ENCODE measurements at places on chromosomes 7 and 10.
A peak's percentile ranks its signal among the peaks of the same experiment; 100 is the strongest.

DNA sequence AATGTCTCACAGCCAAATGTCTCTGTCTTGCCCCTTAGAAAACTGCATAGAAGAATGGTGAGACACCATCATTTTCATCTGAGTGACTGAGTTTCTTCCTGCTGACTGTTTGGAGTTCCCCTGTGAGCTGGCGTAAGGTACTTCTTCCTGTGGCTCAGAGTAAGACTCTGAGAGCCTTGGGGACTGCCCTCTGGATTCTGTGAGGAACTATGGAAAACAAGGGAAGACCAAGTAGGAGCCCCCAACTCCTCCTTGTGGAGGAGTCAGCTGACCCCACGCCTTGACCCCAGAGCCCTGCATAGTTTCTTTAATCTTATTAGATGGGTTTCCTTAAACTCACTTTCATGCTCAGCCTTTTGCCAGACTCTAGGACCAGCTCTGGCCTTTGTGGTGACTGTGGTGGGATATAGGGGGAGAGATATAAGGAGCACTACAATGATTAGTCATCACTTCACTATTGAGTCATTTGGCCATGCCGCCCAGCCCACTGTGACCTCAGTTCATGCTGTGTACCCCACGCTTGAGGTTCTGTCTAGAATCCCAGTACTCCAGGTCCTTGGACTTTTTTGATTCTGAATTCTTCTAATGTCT lies 51.8 kb upstream of the FAM133B start:
- DNase-seq = no peak

DNA sequence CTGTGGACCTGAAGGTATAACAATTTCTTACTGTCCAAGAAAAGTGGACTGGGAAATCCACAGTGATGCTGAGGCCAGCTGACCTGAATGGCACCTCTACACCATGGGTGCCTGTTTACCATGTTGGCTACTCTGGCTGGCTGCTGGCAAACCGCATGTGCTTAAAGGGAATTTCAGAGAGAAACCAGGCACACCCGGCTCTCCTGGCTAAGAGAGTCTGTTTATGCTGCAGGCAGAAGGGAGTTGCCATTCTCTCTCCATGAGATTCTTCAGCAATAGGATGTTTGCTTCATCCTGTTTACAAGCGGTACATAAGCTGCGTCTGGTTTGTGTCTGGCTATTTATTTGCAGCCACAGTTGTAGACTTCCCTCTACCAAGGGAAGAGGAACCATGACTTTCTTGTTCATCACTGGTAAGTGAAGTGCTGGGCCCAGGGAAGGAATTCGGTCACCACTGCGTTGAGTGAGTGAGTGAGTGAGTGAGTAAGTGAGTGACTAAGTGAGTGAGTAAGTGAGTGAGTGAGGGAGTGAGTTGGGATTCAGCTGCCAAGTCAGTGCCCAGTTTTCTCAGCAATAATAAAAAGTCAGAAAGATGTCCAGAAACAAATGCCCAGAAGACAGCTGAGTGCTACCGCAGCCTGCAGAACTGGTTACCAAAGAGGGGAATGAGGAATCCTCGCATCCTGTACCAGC lies 90.4 kb downstream of the COBL start:
- no peak for DNase-seq

DNA sequence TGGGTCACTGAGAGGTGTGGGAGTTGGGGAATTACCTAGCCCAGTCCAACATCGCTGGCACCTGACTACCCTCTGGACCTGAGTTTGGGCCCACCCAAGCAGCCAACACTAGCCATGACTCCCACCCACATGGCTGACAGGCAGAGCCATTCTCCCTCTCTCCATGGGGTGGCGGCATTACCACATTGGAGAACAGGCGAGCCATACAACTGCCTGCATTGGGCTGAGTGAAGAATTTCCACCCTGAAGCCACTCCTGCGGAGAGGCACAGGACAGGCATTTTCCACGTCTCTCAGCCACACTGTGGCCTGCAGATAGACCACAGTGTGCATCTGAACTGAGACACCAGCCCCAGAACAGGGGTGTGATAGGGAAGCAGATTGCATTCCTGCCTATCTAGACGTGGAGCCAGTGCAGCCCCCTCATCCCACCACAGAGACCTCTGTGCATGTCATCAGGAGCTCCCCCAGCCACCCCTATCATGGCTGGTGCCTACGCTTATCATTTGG lies 58.2 kb upstream of the ANTXRL start:
- peak; percentile 78 for DNase-seq

DNA sequence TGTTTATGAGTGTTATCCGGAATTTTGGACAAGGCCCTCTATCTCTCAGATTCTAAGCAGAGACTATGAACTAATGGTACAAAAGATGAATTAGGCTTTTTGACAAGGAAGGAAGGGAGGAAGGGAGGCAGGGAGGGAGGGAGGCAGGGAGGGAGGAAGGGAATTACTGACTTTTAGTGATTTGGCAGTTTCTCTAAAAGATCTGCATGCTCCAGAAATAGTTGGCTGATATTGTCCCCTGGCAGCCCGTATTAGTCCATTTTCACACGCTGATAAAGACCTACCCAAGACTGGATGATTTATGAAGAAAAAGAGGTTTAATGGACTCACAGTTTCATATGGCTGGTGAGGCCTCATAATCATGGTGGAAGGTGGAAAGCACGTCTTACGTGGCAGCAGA lies 1093.5 kb downstream of the NRG3 start:
- DNase-seq = no peak

DNA sequence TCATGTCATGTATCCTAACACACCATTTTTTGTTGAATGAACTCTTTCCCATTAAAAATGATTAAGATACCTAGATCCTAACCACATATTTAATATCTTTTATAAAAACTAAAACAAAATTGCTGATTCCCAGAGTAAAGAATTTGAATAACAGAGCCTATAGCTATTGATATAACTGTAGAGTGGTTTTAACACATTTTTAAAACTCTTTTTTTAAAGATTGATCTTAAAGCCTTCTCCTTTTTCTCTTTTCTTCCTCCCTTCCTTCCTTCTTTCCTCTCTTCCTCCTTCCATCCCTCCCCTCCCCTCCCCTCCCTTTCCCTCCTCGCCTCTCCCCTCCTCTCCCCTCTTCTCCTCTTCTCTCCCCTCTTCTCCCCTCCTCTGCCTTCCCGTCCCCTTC lies 605.4 kb upstream of the FZD8 start:
- DNase-seq = no peak
